ENCODE measurements at places on chromosomes 2 and 18.

GRCh38 chr2:239793836-239794235, 231.3 kb downstream of the NDUFA10 start:
- DNase-seq = no peak

DNA sequence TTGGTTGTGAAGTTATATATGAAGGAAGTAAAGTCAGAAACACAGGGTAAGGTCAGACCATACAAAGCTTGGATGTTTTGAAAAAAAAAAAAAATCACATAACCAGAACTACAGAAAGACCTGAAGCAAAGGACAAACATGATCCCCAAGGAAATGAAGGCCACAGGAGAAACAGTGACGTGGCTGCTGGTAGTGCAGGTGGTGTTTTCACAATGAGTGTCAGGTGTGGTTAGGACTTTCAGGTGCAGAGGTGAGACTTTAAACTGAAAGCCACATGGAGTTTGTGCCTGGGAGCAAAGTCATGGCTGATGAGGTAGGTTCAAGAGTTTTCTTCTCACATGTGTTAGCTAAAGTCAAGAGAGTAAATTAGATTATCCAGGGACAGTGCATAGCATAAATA, 270.7 kb downstream of the PIEZO2 start:
- DNase-seq = no peak

GRCh38 chr2:239247401-239248245, 153.2 kb downstream of the HDAC4 start:
- no peak for DNase-seq

DNA sequence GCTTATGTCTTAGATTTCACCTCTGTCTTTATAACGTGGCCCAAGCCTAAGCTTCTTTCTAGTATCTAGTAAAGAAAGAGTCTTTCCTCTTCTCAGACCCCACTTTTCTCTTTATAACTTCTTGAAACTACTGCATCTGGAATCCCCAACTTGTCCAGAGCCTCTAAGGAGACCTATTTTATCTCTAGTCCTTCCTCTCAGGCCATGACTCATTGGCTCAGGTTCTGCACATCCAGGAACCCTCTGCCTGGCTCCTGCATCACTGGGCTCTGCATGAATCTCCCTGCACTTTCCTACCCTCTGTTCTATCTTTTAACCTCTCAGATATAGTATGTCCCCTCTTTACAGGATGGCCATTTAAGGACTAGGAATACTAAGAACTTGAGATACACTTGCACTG, 124.7 kb downstream of the DNAH6 start:
- no peak for DNase-seq

- DNase-seq = no peak
Measured at GRCh38 chr2:138531913-138532312, 30.3 kb downstream of the SPOPL start.

DNA sequence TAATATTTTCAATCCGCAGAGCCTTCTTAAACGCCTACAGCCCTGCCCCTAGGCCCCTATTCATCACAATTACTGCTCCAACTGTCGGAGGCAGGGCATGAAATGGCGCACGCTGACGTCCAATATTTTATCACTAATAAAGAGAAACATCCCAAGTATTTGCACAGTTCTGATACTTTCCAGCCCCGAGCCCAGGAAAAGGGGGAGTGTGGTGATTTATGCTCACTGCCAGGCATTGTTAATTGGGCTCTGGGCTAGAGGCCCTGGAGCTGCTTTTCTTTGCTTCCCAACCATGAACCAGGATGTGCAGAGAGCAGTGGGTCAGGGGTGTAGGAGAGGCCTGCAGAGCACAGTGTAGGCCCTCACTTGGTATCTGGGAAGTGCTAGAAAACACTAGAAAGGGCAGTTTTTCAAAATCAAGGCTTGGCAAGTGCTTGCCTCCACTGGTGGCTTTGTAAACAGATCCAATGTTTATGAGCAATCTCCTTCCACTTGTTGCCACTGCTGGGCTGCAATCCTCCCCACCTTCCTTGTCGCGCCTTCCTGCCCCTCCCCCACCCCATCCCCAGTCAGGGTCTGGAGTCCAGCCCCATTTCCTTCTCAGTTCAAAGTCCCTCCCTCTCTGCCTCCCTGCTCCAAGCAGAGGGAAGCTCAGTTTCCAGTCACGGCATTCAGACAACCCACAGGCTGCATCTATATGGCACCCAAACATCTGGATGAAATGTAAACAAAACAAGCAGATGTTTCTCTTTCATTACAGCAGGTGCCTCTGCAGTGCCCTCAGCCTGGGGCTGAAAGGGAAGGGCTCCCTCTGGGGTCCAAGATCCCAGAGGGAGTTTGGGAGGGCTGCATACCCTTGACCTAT, 83.9 kb upstream of the PKDCC start:
- peak; percentile 27 for DNase-seq

- no peak for DNase-seq
Measured at GRCh38 chr18:55473058-55473457, 114.9 kb downstream of the TCF4 start.

- DNase-seq = no peak
Measured at GRCh38 chr2:125721072-125721721, 934.8 kb upstream of the GYPC start.

- DNase-seq = no peak
Measured at GRCh38 chr2:57920342-57920939, 126.2 kb upstream of the VRK2 start.

DNA sequence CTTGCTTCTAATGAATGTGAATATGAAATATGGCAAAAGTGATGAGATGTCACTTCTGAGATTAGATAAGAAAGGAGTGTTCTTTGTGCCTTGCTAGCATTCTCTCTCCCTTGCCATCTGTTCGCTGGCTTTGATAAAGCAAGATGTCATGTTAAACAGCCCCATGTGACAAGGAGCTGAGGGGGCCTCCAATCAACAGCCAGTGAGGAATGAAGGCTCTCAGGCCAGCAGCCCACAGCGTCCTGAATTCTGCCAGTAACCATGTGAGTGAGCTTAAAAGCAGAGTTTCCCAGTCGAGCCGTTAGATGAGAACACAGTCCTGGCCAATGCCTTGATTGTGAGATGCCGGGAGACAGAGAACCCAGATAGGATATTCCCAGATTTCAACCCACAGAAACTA, 198.8 kb downstream of the IRS1 start:
- no peak for DNase-seq

DNA sequence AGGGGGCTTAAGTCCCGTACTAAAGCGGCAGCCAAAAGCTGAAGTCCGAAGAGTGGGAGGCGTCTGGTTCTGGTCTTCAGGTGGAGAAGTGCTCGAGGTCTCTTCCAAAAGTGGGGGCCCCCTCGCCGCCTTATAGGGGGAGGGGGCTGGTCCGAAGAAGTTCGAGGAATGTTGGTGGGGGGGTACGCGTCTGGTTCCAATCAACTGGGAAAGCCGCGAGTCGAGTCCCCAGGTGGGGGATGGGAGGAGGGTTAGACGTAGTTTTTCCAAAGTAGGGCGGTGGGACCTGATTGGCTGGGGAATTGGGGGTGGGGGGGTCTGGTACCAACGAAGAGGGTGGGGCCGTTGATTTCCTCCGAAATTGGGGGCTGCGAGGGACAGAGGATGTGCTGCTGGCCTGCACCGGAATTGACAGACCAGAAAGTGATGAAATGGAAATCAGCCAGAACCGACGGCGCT, 594 bp downstream of the ITM2C start:
- DNase-seq = peak; percentile 19

GRCh38 chr2:47568164-47568850, 165.4 kb downstream of the MSH2 start:
- no peak for DNase-seq

- DNase-seq = no peak
Measured at GRCh38 chr18:64330931-64331330, 182.0 kb upstream of the LINC00305 start.

GRCh38 chr2:69462780-69463179, 25.5 kb upstream of the NFU1 start:
- no peak for DNase-seq

DNA sequence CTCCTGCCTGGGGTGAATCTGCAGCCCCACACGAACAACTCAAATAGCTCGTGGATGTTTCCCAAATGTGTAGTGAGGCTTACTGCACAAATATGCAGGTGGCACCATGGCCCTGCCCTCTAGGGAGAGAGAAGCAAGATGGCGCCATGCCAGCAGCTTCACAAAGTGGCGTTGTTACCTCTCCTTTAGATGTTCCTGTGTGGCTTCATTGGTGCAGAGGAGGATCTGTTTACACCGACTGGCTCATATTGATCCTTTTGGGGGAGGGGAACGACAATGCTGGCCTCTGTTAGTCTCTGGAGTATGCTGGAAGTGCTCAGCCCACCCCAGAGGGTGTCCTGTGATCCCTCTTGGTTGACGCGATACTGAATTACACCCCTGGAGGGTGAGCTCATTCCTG, 99.5 kb upstream of the GATA6 start:
- DNase-seq = no peak

GRCh38 chr2:175728032-175728431, 274.0 kb downstream of the LNPK start:
- no peak for DNase-seq

DNA sequence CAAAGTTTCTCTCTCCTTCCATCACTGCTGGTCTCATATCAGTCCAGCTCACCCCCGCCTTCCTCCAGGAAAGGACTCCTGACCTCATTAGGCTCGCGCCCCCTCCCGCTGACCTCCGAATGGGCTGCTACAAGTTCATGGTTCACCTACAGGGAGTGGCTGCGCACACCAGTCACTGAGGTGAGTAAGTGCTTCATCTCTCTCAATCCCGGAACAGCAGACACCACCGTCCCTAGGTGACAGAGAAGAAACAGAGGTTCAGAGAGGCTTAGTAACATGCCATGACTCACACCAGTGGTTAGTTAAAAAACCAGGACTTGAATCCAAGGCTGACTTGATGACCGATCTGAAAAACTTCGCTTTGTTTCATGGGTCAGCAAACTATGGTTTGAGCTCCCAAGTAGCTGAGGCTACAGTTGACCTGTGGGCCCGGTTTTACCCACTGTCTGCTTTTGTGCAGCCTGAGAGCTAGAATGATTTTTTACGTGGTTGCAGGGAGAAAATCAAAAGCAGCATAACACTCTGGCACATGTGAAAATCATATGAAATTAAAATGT, 42.0 kb downstream of the ZFP36L2 start:
- peak; percentile 68 for DNase-seq

- DNase-seq = no peak
Measured at GRCh38 chr2:179594268-179595112, 266.9 kb downstream of the ZNF385B start.
